Urinary bladder (tissue), 4 donors: ENCODE measurements at places on chromosomes 1 and 21.

DNA sequence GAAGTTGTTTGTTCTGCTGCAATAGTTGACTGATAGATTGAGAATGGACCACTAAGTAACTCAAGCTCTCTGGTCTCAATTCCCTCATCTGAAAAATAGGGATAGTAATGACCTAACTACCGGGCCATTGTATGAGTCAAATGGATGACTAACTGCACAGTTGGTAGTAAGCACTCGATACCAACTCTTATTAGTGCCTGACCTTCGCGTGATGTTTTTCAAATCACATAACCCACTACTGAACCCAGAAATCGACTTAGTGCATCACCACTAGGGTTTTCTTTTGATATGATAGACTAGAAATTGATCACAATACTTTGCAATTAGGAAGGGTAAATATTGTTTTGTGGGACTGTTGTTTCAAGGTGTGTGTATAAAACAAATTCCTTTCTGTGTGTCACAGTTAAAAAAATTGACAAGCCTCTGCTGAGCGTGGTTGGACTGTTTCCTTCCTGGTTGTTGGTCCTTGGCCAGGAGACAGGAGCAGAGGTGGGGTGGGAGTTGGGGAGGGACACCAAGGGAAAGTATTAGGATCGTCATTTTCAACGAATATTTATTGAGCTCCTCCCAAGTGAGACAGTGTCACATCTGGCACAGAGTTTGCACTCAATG is 54.0 kb upstream of the LRP8 start:
- DNase-seq = no peak

DNA sequence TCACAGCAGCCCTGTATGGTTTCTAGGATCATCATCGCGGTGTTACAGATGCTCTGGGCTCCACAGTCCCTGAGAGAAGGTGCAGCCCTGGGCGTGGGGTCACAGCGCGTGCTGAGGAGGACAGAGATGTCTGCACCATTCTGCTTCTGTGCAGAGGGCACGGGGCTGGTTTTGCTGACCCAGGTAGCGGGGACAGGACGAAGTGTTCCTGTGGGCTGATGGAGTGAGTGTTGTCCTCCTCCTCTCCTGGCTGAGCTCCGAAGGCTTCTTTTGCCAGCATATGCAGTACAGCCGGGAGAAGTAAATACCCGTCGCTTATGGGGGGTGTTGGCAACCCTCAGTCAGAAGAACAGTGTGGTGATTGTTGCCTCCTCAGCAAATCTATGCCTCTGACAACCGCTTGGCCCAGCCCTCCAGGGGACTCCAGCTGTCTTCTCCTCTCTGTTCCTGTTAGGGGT is 101.5 kb downstream of the DDX20 start:
- no peak for DNase-seq

GRCh38 chr1:32350785-32351398 is 11.4 kb downstream of the FAM229A start:
- no peak for DNase-seq

DNA sequence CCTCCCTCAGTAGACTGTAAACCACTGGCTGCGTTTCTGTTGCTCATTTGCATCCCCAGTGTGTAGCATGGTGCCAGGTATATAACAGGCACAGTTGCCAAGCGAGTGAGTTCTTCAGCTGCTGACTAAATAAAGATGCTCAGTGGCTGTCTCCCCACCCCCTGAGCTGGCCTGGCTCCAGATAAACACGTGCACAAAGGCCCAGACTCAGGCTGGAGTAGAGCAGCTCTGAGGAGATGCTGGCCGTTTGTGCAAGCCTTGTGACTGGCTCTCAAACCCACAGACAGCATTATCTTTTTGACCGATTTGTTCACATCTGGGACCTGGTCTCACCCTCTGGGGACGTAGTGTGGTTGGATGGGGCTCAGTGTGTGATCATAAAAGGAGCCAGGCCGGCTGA is 7.1 kb downstream of the CHRNB2 start:
- DNase-seq = no peak

DNA sequence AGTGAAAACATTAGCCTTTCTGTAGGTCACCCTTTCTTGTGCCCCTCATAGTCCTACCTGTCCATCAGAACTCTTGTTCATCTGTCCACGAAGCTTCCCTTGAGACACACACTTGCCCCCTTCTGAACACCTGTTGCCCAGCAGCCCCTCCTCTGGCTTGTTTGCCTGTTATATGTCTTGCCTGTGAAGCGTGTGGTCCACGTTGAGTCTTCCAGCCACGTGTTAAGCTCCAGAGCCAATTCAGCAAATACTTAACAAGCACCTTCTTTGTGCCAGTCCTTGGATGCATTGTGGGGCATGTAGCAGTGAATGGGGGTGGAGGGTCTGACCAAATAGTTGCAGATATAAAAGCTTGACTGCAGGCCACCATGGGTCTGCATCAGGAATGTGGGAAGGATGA is 66.6 kb downstream of the MAN1C1 start:
- DNase-seq = no peak

DNA sequence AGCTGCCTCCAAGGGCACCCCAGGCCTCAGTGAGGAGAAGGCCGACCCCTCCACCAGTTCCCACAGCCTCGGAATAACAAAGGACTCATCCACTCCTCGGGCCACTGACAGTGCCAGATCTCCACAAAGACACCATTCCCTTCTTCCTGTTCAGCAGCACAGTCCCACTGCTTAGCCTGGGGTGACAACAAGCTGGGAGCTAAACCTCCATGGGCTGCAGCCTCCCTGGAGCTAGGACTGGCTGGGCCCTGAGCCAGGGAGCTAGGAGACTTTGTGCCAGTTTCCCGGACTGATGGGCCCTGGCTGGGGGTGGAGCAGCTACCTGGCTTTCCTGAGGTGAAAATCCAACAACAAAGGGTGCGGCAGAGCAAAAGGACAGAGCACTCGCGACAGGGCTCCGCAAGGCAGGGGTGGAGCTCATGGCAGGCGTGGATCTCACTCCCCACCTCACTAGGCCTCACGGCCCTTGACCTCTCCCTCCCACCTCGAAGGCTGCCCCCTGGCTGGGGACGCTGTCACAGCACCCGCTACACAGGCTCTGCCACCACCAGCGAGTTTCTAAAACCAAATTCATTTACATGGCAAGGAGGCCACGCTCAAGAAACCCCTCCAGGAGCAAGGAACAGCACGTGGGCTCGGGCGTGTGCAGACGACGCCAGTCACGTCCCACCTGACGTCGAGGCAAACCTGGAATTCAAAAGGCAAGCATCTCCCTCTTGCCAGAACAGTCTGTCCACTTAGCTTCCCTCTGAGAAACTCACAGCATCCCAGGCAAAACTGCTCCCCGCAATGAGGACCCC is 13.8 kb downstream of the SLC35E2B start:
- no peak for DNase-seq

- no peak for DNase-seq
Measured at GRCh38 chr1:244801246-244801645, 34.2 kb upstream of the COX20 start.

DNA sequence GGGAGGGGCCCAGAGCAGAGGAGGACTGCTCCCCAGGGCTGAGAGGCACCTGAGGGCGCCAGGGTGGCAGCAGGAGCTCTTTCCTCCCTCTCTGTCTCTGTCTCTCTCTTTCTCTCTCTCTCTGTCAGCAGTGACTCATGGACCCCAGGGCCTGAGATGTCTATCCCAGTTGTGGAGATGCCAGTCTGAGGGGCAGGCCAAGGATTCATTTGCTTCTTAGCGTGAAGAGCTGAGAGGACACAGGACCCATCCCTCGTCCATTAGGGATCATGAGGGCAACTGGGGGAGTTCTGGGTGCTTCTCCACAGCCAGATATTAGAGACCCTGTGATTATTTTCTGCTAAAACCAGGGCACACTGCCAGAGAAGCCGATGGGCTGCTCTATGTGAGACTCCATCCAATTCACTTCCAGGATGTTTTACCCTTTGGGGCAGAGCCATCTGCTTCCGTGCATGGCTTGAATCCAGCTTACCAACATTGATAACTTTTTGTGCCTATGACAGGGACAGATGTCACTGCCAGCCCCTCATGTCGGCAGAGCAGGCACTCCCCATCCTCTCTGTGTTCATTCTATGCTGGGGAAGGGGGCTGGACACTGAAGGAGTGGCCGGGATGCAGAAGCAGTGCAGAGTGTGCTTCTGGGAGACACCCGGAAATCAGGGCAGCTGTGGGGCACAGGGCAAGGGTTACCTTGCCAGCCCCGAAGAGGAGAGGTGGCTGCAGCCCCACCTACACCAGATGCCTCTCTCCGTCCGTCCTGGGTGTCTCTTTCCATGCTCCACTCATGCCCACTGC is 4.1 kb upstream of the PCBP3 start:
- DNase-seq = no peak

GRCh38 chr1:246373828-246374569 is 133.1 kb downstream of the SMYD3 start:
- DNase-seq = no peak

DNA sequence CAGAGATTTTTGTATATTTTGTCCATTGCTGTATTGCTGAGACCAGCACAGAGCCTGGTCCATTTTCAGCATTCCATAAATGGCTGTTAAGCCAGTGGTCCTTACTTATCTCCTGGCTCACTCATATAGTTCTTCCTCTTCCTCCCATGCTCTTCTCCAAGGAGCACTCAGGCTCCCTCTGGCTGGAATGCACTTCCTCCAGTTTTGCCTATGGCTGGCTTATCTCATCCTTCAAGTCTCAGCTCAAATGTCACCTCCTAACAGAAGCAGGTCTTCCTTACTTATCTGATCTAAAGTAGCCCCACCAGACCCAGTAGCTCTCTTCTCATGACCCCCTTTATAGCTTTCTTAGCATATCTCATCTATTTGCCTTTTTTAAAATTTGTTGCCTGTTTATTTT is 146.9 kb downstream of the SLC30A10 start:
- DNase-seq = no peak

- no peak for DNase-seq
Measured at GRCh38 chr1:214708321-214708955, 105.4 kb downstream of the CENPF start.

DNA sequence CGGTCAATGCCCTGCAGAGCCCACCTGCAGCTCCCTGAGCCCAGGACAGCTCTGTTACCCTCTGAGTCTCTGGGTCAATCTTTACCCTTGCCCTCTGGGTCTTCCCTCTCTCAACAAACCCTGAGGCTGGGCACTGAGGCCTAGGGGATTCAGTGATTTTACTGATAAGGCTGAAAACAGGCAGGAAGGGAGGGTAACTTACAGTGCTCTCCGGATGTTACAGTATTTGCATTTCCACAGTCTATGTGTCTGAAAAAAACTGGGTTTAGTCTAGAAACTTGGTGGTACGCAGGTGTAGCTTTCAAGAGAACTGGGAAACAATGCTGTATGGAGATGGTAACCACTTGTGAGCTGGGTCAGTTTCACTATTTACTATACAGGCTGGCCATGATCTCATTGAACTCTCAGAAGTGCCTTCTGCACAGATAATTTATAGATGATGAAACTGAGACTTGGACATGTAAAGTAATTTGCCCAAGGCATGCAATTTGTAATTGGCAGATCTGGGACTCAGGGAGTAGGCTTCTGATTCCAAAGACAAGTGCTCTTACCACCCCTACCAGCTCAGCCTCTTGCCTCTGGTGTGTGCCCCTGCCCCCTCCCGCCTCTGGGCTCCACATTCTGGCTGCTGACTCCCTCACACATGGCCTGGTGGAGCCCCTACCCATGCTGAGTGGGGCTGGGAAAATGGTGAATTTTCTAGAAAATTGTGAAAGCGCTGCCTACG is 48.8 kb downstream of the TENT5C start:
- DNase-seq = no peak

- no peak for DNase-seq
Measured at GRCh38 chr1:175197531-175197930, 5.0 kb upstream of the KIAA0040 start.

- no peak for DNase-seq
Measured at GRCh38 chr1:38651669-38652068, 207.9 kb downstream of the RRAGC start.

- no peak for DNase-seq
Measured at GRCh38 chr1:57672346-57673140, 248.7 kb upstream of the DAB1 start.

DNA sequence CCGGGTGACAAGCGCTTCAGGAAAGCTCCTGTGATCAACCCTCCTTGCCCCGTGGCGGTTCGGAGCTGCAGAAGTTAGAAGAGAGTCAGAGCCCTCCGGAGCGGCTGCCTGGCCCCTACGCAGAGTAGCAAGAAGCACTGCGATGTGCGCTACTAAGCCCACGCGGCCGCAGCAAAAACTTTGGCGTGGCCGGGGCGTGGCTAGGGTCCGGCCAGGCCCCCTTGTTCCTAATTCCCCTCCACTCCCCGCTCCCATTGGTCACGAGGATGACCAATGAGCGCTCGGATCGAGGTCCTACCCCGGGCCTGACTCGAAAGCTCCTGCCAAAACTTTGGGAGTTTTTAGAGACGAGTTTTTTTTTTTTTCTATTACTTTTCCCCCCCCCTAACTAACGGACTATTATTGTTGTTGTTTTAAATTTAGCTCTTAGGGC is at the start of gene HLX:
TSS of gene HLX (plus strand) at position 368 of the 433 bp plus-strand sequence. CDS start 415 bp downstream, outside the sequence.
- no peak for DNase-seq

DNA sequence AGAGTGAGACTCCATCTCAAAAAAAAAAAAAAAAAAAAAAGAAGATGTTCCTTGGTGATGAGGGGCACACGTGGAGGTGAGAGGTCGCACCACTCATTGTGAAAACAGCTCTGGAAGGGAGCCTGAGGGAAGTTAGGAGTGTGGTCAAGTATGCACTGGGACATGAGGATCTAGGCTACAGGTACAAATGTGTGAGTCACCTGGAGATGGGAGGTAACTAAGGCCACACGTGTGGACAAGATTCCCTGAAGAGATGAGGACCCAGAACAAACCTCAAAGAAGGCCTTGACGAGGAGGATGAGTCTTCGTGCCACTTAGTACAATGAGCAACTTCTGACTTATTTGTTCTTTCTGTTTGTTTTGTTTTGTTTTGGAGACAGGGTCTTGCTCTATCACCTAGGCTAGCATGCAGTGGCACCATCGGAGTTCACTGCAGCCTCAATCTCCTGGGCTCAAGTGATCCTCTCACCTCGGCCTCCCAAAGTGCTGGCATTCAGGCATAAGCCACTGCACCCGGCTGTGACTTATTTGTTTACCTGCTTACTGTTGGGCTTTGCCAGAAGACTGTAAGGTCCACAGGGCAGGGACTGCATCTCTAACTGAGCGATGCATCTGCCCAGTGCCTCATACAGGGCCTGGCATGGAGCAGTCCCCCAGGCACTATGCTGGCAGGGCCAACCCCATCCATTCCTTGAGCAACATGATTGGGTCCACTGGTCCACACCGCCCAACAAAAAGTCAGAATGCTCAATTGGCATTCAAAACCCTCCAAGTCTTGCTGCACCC is 6.4 kb downstream of the ASAP3 start:
- DNase-seq = no peak

DNA sequence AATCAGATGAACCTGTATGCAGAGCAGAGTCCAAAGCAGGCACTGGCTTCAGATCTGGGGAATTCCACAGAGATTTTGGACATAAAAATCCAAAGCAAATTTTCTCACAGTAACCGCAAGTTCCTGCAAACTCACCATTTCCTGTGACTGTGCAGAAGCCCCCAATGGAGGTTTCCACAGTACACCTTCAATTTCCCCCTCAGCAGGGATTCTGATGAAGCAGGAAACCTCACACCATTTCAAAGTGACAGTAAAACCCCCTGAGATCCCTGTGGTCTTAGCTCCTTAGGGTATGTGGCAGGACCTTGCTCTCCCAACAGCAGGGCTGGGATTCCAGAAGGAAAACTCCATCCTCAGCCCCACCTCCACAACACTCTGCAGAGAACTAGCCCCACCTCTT is 6.0 kb upstream of the TGFBR3 start:
- no peak for DNase-seq
